Right ventricle myocardium inferior (tissue), 1 donor: ENCODE measurements at places on chromosomes 7 and 10.

GRCh38 chr10:60348982-60349381 lies 40.7 kb downstream of the ANK3 start:
- no peak for DNase-seq

GRCh38 chr10:63205421-63205820 lies 72.3 kb downstream of the NRBF2 start:
- no peak for DNase-seq

DNA sequence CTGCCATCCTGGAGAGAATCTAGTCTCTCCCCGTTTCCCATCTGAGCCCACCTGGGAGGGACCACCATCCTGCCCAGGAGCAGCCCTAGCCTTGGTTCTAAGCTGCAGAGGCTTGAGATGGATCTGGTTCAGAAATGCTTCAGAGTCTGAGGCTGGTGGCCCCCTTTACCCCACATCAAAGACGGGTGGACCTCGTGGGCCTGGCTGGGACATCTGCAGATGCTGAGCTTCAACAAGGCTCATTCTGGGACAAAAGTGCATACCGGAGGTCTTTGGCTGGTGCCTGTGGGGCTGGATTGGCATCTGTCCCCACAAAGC lies 4.9 kb upstream of the IRF5 start:
- no peak for DNase-seq

GRCh38 chr10:46239993-46240683 lies 46.7 kb upstream of the ANTXRL start:
- DNase-seq: no peak

DNA sequence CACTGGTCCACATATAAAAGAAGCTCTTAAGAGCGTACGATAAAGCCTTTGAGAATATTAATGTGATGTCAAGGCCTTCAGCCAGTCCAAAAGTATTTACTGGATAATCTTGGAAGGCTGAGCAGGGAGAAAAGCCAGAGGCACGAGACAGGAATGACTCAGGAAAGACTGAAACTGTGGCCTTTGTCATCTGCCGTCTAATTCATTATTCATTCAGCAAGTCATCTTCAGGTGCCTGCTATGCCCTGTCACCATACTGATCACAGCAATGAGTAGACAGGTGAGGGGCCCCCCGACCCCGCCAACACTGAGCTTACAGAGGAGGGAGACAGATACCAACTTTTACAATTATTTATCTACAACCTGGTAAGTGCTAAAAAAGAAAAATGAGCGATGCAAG lies 78.9 kb downstream of the VOPP1 start:
- no peak for DNase-seq

GRCh38 chr10:73643362-73643761 lies 2.1 kb upstream of the MYOZ1 start:
- DNase-seq: no peak

GRCh38 chr10:46559231-46559671 lies 2.8 kb upstream of the GPRIN2 start:
- peak; percentile 58 for DNase-seq

- peak; percentile 97 for DNase-seq
Measured at GRCh38 chr7:95596198-95597063, at the start of gene PDK4. TSS of gene PDK4 (minus strand) at chr7:95596516. CDS start at chr7:95596293, 223 bp downstream.

DNA sequence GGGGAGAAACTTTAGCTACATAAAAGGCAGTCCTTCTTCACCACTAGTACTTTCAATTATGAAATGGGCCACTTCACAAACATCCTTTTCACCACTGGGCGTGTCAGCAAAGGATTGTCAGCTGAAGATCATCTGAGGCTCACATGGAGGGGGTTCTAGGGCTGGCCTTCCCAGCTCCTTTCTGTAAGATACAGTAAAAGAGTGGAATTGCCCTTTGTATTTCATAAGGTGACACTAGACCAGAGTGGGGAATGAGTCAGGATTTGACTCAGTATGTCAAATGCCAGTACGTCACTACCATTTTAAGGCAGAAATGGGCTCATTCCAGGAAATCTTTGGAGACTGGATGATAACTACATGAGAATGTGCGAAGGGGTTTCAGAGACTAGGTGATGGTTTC lies 21.2 kb upstream of the BLOC1S2 start:
- DNase-seq: no peak

DNA sequence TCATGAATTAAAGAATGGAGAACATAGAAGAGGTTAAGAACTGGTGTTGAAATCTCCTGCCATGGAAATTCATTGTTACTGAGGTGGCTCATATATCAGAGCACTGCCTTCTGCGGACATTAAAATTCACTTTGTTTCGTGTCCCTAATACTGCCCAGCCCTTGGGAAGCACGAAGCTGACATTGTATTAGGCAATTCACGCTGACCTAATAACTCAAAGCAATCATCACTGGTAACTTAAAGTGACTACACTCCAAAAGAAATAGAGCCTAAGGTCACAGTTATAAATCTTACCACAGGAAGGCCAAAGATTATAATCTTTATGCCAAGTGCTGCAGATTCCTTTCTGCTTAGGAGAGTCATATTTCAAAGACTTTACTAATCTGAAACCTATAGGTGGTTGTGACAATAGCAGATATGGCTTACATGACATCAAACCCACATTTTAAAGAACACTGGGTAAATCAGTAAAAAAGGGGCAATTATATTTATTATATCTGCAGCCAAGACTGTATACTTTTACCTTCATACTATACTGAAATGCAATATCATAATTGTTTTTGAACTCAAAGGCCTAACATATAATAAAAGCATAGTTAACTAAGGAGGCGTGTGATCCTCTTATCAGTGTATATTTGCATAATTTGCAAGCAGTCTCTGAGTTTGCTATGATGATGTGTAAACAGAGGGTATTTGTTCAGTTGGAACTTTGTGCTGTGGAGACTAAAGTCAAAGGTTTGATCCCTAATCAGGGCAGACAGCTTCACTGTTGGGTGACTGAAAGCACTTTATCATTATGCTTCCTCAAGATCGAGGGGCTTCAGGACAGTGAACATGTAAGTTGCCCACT lies 51.9 kb upstream of the CAPZA2 start:
- DNase-seq: no peak

DNA sequence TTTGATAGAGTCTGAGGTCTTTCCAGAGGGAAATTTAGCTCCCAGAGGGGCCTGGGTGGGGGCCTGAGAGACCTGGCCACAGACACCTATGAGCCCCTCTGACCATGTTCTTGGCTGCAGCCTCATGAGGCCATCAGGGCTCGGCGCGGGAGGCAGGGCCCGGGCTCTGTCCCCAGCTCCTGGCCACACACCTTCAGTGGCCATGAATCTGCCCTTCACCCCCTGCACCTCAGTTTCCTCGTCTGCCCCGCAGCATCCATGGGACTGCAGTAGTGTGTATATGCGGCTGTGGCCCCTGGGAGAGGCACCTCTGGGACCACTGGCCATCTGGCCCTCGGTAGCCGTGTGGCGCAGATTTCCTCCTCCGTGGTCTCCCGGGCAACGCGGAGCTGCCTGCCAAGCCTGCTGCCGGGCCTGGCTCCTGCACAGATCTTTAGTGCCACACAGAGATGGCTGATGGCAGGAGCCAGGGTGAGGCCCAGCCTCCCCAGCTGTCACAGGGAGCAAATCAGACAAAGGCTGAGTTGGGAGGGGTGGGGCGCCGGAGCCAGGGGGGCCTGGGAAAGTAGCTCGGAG lies 23.6 kb upstream of the ADCYAP1R1 start:
- DNase-seq: no peak

DNA sequence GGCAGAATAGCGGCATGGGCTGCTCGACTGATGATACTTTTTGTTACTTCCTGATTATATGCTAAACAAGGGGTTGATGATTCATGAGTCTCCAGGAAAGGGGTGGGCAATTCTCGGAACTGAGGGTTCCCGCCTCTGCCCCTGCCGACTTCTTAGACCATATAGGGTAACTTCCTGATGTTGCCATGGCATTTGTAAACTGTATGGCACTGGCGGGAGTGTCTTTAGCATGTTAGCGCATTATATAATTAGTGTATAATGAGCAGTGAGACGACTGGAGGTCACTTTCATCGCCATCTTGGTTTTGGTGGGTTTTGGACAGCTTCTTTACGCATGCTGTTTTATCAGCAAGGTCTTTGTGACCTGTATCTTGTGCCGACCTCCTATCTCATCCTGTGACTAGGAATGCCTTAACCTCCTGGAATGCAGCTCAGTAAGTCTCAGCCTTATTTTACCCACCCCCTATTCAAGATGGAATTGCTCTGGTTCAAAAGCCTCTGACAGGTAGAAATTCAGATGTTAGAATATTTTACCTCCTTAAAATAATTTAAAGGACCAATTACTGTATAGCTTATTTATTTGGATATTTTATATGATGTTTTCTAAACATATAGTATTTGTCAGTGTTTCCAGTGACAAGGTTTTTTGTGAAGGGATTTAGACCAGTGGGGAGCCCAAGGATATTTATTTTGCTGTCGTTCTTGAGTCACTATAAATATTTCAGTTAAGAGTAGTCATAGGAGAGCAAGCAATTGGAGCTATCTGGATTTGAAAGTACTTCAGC lies 90.1 kb upstream of the PIK3CG start:
- DNase-seq: no peak

GRCh38 chr7:8274589-8274988 lies 12.6 kb upstream of the ICA1 start:
- DNase-seq: no peak

DNA sequence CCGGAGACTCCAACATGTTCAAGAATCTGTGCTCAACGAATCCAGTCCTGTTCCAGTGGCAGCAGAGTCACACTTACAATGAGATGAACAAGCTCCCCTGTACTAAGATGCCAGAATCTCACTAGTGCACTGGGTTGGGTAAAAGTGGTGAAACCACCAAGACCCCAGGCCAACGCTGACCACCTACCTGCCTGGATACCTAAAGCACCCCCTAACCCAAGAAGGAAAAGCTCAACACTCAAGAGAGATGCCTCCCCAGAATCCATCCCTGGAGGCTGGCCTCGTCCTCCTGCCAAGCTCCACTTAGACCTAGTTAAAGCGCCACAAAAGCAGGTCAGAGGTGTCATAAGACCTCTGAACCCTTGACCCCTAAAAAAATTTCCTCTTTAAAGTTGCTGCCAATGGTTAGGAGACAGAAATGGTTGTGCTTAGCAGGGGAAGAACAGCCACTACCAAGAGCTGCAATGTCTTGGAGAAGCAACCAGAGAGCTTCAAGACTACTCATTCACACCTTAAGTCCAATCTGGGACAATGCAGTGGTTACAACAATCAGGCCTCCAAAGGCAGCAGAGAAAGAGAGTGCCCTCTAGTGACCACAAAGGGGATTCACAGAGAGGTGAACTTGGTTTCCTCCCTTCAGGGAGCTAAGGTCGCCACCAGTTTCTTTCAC lies 94.6 kb upstream of the MACROH2A2 start:
- no peak for DNase-seq

GRCh38 chr7:64916-65341 lies 127.4 kb upstream of the FAM20C start:
- DNase-seq: no peak

GRCh38 chr7:95883217-95883616 lies 110.9 kb downstream of the DYNC1I1 start:
- no peak for DNase-seq

DNA sequence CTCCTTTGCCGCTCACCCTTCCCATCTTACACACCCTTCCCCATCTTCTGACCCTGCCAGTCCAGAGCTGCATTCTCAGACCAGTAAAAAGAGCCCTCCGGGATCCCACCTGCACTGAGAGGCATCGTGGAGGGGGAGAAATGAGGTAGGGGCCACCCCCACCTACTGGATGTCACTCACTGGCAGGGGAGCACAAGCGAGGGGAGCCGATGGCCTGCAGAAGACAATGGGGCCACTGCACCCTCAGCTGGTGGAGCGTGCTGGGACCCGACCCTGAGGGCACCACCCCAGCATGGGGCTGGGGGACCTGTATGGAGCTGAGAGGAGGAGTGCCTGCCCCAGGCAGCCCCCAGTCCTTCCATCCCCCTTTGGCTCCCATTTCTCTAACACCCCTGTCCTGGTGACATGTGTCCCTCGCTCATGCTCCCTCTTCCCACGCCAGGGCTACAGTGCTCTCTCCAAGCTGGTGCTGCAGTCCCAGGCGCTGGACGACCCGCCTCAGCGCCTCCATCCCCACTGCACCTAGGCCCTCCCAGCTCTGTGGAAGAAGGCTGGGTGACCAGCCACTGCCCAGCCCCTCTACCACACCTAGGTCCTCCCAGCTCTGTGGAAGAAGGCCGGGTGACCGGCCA lies 49.8 kb downstream of the RASGEF1A start:
- peak; percentile 52 for DNase-seq

DNA sequence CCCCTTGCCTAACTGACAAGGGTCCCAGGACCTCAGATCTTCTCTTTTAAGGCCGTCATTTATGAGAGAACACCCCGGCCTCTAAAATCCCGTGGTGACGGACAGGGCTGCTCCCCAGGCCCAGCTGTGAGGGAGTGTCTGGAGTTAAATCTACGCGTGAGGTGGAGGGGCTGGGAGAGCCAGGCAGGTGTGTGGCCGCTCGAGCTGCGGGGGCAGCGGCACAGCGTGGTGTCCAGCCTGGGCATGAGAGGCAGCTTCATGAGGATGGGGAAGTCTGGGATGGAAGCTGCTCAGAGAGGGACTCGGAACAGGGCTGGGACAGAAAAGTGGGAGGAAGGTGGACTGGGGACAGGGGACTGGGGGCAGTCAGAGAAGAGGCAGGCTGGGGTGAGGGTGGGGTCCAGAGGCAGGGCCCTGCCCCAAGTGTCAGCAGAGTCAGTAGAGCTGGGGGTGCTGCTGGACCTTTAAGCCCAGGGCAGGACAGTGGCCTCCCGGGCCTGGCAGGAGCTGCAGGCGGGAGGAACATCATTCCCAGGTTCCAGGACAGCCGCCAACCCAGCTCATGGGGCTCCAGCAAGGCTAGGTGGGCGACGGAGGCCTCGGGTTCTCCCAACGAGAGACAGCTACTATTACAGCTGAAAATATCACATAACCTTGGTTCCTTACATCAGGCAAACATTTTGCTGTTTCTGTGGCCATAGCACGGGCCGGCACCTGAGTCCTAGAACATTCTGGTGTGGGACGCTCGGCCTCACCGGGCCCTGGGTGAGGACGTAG lies 55.2 kb downstream of the JAKMIP3 start:
- no peak for DNase-seq

DNA sequence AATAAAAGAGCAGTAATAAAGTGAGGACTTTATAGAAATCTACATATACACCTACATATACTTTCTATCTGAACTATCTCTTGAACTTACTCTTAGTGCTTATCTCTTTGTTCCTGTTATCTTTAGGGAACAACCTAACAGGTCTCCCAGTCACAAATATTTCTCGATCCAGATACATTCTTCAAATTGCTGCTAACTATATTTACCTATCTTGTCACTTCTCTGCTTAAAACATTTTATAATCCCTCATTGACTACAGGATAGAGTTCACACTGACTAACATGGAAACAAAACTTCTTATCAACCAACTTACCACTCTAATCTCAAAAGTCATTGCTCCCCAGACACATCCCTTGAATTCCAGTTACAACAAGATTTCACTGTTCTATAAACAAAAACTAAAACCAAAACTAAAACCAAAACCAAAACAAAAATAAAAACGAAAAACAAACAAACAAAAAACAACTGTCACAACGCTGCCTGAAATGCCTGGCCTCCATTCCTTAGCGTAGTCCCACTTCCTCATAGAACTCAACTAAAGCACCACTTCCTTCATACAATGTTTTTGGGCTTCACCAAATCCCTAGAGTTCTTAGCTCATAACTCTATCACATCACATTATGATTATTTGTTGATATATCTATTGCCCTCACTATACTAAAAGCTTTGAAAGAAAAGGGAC lies 134.7 kb downstream of the SEMA3D start:
- no peak for DNase-seq
